Stimulated activated CD8-positive, alpha-beta memory T cell treated with anti-CD3 and anti-CD28 coated beads, Interleukin-7, amount 100 ng/mL, for 1 hour (primary cell): ENCODE measurements at places on chromosomes 4 and X.

- DNase-seq: no peak
Measured at GRCh38 chr4:140158365-140159030, 4.5 kb upstream of the MAML3 start.

DNA sequence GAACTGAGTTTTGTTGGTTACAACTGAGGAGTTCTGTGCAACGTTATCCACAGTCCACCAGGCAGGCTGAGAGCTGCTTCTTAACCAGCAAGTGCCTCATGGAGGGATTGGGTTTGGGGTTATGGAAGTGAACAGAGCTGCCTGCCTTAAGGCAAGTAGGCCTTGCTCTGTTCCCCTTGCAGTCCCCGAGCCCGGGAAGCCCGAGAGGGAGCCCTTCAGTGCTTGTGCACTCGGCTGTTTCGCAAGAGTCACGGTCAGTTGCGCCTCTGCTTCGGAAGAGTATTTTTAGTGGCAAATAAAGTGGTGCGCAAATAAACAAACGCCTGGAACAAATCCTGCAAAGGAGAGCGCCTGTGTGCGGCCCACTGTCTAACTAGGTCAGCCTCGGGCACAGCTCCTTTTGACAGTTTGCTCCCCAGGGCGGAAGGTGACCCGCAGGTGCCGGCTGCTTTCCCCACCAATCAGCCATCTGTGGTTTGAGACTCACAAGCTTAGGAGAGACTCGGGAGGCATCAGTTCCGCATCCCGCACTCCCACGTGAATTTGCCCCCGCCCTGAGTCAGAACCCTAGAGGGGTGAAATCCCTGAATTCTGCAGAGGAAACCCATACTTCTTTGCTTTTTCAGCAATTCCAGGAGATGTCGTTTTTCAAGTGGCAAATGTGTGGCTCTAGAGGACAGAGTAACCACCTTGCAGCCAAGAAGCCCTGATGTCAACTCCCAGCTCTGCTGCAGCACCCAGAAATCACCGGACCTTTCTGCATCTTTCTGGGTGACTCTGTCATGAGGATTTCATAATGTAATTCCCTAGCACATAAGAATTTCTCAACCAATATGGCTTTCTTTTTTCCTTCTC lies 56.8 kb downstream of the LGI2 start:
- DNase-seq: no peak

DNA sequence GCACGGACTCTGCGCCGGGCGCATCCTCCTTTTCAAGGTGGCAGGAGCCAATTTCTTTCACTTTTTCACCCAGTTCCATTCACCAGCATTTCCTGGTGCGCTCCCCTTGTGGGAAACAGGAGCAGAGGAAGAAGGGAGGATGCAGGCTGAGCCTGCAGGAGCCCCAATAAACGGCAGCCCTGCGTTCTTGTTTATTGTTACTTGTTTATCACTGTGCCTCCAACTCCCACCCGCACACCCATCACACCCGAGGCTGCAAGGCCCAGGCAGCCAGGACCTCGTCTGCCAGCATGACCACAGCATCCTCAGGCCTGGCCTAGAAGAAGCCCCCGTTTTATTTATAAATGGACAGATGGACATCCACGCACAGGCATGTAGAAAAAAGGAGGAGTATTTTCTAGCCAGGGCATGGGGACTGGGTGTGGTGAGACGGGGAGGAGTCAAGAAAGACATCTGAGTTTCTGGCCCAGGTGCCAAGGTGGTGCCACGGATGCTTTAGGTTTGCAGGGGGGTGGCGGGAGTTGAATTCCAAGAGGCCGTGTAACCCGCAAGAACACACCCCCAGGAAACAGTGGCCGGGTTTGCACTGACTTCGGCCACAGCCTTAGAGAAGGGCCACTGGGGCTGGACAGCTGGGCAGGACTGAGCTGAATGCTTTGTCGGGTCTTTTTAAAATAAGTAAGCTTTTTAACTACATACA lies 51.7 kb downstream of the JAKMIP1 start:
- no peak for DNase-seq

- no peak for DNase-seq
Measured at GRCh38 chr4:34105311-34105710, 2139.0 kb downstream of the ARAP2 start.

DNA sequence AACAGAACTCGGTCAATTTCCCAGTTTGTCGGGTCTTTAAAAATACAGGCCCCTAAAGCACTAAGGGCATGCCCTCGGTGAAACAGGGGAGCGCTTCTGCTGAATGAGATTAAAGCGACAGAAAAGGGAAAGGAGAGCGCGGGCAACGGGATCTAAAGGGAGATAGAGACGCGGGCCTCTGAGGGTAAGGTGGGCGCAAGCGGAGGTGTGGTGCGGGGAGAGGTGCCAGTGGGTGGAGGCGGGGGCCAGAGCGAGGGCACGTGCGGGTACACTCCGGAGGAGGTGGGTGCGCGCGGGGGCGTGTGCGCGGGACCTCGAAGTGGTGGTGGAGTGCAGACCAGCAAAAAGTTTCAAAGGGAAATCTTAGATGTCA lies 787 bp upstream of the TET2 start:
- no peak for DNase-seq

DNA sequence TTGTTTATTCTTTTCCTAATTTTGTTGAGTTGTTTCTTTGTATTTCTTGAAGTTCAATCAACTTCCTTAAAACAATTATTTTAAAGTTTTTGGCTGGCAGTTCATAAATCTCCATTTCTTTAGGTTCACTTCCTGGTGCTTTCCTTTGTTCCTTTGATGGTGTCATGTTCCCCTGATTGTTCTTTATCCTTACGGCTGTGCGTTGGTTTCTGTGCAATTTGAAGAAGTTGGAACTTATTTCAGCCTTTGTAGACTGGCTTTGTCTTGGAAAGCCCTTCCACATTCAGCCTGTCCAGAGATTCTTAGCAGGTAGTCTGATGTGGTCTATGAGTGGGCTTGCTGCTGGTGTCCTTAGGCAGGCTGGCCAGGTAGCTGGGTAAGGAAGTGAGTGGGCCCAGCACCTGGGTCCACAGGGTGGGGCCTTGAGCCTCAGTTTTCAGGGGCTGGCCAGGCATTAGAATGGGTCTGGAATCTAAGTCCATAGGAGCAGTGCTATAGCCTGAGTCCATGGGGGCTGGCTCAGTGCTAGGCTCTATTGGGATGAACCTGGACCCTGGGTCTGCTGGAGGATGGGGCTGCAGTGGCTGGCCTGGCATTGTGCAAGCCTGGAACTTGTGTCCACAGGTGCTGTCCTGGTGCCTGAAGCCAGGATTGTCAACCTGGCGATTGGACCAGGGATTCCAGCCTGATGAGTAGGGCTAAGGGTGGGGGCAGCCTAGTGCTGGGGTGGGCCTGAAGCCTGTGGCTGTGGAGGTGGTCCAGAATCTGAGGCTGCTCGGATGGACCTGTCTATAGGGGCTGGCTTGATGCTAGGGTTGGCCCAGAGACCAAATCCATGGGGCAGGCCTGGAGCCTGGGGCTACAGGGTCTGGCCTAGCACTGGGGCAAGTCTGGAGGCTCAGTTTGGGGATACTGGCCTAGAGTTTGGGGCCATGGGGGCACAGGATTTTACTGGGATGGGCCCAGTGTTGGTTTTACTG lies 152.4 kb downstream of the STAG2 start:
- no peak for DNase-seq

DNA sequence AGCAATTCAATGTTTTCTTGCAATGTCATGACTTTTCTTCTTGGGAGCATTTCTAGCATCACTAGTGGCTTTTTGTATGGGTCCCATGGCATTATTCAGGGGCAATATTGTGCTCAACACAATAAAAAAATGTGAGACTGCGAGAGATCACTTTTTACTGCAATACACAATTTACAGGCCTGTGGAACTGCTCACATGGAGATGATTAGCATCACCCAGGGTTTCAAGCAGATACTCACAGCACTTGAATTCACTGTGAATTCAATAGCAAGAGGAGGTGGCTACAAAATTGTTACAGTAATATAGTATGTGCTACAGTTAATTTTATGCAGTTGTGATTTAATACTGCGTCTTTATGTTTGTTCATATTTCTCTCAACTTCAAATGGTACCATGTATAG lies 50.4 kb downstream of the TBC1D19 start:
- no peak for DNase-seq

DNA sequence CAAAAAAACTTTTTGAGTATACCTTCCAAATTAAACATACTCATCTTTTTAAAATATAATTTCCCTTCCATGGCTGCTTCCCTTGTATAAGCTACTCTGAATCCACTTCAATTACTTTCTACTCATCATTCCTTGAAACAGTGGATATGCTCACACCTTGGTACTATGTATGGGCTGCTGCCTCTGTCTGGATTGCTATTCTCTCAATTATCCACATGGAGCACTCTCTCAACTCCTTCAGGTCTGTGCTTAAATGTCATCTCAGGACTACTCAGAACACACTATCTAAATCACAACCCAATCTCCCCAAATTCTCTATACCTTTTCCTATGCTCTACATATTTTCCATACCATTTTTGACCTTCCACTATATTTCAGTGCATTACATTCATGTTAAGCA lies 898.9 kb upstream of the EPHA5 start:
- DNase-seq: no peak

DNA sequence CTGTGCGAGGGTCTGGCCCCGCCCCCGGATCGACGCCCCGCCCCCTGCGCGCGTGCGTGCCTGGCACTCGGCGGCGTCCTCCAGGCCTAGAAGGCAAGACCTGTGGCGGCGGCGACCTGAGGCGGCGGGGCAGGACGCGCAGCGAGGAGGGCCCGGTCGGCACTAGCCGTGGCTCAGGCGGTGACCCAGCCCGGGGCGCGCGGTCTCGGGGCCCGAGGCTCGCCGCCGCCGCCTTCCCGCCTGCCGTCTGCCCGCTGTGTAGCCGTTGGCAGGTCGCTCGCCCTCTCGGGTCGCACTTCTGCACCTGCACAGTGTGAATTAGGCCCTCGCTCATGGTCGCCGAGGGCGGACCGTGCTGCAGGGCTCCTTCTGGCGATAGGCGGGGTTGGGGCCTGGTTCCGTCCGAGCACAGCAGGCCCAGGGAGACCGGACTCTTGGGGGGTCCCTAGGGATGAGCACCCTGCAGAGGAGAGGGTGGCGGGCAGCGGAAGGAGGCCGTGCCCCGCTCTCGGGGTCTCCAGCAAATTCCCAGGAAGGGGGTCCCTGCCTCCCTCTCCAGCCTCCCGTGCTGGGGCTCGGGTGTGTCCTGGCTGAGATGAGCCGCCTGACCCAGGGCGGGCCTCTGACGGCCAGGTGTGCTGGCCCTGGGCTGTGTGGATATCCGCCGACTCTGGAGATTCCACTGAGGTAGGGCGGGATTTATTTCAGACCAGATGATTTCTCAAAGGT lies 557 bp upstream of the FAM53A start:
- peak; percentile 89 for DNase-seq

DNA sequence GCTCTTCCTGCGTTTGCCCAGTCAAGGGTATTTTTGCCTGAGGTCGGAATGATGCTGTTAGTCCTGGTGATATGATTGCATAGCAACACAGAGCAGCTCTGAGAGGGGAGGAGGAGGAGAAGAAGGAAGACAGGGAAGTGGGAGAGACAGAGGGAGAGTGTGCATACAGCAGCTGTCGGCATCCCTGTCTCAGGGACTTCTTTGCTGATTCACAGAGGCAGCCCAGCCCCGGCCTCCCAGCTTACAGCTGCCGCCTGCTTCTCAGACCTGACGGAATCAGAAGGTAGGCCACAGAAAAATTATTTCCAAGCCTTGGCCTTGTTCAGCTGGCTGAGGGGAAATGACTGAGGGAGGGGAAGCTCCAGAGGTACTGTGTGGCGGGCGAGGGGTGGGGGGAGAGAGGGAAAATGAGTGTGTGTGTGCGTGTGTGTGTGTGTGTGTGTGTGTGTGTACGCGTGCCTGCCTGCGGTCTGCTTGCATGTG lies 319 bp downstream of the DRP2 start:
- DNase-seq: no peak

GRCh38 chr4:84325625-84326024 lies 173.5 kb downstream of the NKX6-1 start:
- DNase-seq: no peak

- DNase-seq: no peak
Measured at GRCh38 chr4:86582410-86582809, 11.7 kb upstream of the PTPN13 start.

- DNase-seq: no peak
Measured at GRCh38 chr4:142463206-142463605, 382.9 kb downstream of the INPP4B start.

GRCh38 chrX:69493193-69493592 lies 10.9 kb upstream of the NALF2 start:
- DNase-seq: no peak

DNA sequence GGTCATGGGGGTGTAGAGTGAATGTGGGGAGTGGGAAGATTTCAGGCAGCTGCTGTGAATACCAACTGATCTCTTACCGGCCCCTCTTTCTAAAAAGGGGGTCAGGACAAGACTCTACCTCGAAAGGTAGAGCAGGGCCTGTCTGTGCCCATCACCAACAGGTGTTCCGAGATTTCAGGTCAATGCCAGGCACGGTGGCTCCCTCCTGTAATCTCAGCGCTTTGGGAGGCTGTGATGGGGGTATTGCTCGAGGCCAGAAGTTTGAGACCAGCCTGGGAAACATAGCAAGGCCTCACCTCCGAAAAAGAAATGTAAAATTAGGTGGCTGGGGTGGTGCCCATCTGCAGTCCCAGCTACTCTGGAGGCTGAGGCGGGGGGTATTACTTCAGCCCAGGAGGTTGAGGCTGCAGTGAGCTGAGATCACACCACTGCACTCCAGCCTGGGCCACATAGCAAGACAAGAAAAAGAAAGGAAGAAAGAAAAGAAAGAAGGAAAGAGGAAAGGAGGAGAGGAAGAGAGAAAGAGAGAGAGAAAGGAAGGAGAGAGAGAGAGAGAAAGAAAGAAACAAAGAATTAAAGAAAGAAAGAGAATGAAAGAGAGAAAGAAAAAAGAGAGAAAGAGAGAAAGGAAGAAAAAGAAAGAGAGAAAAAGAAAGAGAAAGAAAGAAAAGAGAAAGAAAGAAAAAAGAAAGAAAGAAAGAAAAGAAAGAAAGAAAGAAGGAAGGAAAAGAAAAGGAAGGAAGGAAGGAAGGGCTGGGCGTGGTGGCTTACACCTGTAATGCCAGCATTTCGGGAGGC lies 50.1 kb downstream of the CRLF2 start:
- DNase-seq: no peak

GRCh38 chr4:40264995-40265909 lies 68.4 kb downstream of the RHOH start:
- DNase-seq: no peak

DNA sequence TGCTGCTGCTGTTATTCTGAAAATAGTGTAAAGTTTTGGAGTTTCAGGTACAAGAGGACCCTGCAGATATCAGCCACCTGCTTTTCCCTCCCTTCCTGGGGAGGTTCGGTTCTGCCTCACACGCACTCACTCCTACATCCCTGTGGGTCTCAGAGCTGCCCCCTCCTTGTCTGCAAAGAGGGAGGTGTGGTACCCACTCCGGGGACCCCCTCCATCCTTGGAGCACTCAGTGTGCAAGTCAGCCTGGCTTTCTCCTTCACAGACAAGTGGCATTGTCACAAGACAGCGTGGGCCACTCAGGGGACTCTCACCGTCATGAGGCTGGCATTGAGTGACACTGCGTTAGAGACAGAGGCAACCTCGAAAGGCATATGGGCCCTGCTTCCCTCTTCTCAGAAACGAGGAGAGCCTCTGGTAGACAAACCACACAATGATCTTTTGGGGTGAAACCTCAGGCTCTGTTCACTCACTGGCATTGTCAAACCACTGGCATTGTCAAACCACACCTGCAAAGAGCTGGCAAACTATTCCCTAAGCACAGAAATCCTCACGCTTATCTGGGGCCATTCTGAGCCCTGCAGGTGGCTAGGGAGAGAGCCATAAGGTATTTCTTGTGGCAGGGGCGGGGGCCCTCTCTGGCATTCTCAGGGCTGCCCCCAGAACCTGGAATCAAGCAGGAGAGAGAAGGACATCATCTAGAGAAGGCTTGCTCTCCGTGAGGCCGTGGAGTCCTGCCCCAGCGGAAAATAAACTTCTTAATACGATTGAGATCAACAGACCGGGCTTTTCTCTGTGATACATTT lies 285.0 kb downstream of the SHOX start:
- DNase-seq: no peak
